ENCODE measurements at places on chromosomes 2 and 18.

- DNase-seq: no peak
These were observed 42.2 kb downstream of the TAF4B start for GRCh38 chr18:26268454-26268853.

DNA sequence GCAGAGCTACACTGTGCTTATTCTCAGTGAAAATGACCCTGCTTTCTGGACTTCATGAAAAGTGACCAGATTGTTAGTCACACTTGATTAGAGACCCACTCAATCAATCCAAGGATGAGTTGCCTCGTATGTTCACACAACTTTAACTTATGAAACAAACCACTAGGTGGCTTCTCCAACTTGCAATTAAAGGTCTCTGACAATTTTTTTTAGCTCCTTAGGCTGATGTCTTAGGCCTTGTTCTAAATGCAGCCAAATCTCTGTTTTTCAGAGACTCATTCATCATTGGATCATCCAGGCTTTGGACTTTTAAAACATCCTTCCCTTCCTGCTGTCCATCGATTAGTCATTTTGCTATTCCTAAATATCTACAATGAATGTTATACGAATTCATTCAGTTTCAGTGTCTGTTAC, 63.4 kb downstream of the MREG start:
- DNase-seq: peak; percentile 75

DNA sequence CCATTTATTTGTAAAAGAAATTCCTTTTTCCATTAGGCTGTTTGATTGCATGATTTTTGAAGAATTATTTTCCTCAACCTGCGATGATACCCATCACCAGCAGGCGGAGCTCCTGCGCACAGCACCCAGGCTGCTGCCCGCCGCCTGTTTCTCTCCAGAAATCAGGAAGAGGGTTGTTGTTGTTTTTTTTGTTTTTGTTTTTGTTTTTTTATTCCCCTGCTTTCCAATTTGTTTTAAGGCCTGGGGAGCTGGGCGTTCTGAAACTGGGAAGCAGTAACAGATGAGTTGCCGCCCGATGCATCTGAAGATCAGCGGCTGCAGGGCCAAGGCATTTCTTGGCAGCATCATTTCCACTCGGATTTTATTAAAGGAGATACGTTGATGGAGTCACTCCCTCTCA, 132.1 kb downstream of the MBP start:
- DNase-seq: peak; percentile 77

- no peak for DNase-seq
These were observed 920 bp downstream of the GULP1 start for GRCh38 chr2:188292348-188293239.

DNA sequence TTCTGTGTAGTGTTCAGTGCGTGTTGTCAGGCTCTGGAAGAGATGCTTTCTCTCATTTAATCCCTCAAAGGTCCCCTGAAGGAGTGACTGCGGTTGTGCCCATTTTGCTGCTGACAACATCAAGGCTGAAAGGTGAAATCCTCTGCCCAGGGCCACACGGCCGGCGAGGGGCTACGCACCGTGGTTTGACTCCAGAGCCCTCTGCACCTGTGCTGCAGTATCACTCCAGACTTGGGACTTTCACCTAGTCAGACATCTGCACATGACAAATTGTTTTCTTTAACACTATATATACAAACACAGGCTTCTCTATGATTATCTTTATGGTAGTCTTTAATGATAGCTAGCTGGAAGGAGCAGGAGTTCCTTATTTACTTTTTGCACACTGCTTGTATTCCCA, 90.2 kb downstream of the ARMC9 start:
- DNase-seq: no peak

- DNase-seq: no peak
These were observed 69.9 kb downstream of the KCTD18 start for GRCh38 chr2:200439981-200440380.

GRCh38 chr18:70158992-70159717, 46.3 kb downstream of the RTTN start:
- no peak for DNase-seq
